ENCODE measurements at places on chromosomes 6 and 20.

DNA sequence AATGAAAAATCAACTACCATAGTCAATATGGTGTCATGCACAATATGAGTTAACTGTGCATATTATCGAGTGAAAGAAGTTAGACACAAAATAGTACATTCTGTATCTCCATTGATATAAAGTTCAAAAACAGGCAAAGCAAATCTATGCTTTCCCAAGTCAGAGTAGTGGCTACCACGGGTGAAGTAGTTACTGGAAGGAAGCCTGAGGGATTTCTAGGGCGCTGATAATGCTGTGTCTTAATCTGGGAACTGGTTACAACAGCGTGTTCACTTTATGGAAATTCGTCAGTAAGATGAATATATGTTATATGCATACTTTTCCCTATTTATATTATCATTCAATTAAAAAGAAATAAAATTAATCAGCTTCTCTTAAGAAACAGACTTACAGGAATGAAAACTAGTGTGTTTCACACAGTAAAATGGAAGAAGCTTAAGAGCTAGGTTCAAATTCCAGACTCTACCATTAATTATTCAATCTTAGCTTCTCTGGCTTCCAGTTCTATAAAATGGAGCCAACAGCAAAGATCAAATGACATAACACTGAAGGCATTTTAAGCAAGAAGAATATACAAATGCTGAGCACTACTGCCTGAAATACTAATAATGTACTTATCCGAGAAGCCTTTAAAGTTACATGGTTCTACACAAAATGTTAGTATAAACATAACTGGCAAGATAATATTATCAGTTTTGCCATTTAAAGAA is 19.2 kb downstream of the BACH2 start:
- no peak for DNase-seq

- DNase-seq = no peak
These were observed 14.7 kb downstream of the GINM1 start for GRCh38 chr6:149580880-149581279.

DNA sequence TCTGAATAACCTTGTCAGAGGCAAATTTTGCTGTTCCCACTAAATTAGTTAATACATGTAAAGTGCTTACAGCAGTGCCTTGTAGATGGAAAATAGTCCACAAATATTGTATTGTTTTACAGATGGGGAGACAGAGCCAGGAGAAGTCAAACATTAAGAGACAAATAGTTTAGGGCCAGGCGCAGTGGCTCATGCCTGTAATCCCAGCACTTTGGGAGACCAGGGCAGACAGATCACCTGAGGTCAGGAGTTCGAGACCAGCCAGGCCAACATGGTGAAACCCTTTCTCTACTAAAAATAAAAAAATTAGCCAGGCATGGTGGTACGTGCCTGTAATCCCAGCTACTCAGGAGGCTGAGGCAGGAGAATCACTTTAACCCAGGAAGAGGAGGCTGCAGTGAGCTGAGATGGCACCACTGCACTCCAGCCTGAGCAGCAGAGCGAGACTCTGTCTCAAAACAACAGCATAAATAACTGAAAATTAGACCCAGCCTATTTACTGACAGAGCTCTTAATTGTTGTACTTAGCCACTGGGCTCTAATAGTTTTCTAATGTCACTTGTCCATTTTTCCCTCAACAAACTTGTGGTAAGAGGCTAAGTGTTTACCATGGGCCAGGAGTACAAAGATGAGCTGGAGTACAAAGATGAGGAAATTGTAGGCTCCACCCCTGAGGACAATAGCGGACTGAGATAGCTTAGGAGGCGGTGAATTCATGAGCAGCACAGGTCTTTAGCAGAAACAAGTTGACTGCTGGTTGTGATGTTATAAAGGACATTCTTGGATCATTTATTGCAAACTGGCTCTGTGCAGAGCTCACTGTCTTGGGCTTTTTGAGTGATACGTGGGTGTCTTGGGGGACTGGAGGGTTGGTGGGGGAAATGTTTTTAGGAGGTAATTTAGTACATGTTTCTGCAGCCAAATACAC is 6.4 kb downstream of the ZSWIM3 start:
- no peak for DNase-seq

DNA sequence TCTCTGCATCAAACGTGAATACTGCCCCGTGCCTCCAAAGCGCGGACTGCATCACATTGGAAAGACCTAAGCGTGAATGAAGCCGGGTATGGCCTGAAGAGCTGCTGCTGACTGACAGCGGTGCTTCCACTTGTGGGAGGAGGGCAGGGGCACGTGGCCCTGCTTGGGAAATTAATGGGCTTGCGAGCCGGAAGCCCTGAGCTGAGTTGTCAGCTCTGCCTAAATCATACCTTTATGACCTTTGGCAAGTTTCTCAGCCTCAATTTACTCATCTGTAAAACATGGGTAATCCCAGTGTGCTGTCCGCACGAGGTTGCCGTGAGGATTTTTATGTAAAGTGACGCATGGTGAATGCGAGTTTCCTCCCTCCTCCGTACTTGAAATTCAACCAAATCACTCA is 67.0 kb upstream of the FOXQ1 start:
- DNase-seq = no peak

DNA sequence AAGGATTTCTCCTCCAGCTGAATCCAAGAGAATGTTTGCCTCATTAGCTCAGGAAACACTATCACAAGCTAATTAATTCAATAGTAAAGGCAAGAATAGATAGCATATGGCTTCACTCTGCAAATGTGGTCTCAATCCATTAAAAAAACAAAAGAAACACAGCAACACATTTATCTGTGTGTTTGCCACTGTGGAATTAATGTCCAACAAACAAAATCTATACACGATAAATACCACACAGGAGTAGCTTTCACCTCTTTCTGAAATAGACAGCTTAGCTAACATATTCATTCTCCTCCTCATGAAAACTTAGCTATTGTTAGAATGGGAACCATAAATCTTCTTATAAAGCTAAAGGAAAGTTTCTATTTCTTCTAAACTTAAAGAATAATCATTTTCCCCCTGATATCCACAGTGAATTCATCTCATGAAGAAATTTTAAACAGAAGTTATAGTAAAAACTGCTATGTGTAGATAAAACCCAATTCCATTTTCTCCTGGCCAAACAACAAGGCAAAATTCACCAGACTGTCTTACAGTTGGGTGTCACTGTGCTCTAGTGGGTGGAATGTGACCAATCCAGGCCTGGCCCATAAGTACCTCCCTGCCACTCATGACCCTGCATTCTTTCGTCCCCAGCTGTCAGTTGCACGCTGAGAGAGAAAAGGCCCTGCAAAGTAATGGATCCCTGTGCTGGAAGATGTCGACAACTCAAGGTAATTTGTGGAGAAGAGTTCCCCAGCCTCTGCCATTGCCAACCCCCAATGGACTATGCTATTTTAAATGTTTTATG is 92.9 kb upstream of the NRSN1 start:
- no peak for DNase-seq

DNA sequence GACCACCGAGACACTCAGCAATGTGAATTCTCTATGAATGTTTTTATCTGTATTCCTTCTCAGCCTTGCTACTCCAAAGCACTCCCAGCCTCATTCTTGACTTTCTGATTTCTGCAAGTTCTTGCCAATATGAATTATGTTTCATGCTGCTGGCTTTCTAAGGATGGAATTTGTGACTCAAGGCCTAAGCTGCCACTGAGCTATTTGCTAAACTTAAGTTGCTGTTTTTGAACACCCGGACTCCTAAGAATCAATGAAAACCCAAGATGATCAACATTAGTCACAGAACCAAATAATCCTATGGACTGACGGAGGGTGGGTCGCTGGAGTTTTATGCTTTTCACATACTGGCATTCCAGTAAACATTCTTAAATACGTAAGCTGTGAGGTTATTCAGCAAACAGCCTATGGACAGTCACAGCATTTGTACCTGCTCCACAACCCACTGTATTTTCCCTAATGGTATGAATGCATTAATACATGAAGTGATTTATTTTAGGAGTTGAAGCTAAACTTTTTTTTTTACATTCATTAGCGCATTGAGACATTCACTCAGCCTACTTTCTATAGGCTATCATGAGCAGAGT is 8.2 kb upstream of the PXDC1 start:
- DNase-seq = no peak

- no peak for DNase-seq
These were observed 64.6 kb upstream of the ADGRF1 start for GRCh38 chr6:47106721-47107197.

Data from hematopoietic multipotent progenitor cell treated with erythropoietin and hydrocortisone succinate and interleukin-3 and kit ligand, for 15 days (in vitro differentiated cells).